ENCODE measurements at places on chromosomes 2 and 18.

- DNase-seq, result no peak
Measured at GRCh38 chr2:69304656-69305055, 82.4 kb downstream of the GFPT1 start.

DNA sequence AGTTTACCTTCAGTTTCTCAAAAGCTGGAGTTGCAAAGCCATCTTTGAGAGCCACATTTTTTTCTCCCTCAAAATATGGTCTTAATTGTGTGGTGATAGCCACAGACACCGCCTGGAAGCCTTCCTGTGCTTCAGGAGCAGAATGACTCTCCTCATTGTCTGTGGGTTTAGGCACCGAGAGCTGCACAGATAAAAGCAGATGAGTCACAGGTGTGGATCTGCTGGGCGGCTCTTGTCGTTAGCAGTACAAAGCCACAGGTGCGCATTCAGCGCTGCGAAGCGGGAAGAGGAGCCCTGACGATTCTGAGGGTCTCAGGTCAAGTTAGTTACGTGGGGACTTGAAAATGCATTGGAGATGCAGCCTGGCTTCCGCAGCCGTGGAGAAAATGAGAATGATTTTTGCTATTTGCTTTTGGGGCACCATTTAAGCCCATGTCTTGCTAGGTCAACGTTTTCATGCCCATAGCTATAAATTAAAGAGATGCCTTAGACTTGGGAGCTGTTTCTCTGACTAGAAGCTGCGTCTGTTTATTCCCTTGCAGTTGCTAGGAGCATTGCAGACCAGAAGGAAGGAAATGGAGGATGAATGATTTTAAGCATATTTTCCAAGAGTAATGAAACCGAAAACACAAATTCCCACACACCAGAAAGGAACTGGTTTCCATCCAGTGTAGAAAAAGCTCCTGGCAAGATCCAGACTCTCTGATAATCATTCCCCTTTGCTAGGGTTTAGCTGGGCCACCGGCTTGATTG lies 51.5 kb downstream of the KLHL29 start:
- no peak for DNase-seq

DNA sequence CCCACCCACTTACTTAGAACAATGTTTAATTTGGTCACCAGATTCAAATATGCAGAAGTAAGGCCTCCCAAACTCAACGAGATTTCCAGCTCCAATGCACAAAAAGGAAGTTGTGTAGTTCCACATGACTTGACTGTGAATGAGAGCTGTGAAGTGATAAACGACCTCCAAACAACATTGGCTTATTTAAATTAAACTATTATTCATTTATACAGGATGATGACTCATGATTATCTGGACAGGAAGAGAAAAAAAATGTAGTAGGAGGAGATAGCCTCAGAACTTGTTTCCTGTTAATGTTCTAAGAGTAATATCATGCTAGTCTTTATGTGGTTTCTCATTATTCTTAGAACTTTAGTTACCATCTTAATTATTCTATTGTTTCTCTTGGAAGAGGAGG lies 237.3 kb downstream of the C1D start:
- DNase-seq, result no peak

- DNase-seq, result no peak
Measured at GRCh38 chr18:43825768-43826167, 548.5 kb upstream of the SYT4 start.

DNA sequence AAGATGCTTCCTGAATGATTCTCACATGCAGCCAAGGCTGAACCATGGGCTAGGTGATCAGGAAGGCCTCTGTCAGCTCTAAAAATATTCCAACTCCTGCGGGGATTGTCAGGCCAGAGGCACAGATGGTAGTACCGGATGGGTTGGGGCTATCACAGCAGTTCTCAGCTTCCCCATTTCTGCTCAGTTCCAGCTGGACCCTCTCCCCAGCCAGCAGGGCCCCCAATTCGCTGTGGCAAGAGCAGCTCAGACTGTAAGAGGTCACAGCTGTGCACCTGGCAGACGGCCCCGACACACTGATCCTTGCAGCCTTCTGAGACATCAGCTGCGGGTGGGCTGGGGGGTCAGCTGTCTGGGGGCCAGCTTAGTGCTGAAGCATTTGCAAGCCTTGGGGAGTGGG lies 43.6 kb upstream of the TCF7L1 start:
- DNase-seq, result no peak

- DNase-seq, result no peak
Measured at GRCh38 chr2:159153463-159153862, 133.0 kb downstream of the WDSUB1 start.

GRCh38 chr2:10234013-10234306 lies 68.7 kb upstream of the HPCAL1 start:
- no peak for DNase-seq

- peak; percentile 60 for DNase-seq
Measured at GRCh38 chr2:10382354-10383061, 65.6 kb downstream of the ODC1 start.

GRCh38 chr2:207040696-207041095 lies 101.4 kb downstream of the CPO start:
- DNase-seq, result peak; percentile 32

GRCh38 chr2:200702646-200703118 lies 109.0 kb upstream of the BZW1 start:
- DNase-seq, result no peak

GRCh38 chr18:55858661-55859515 lies 270.9 kb upstream of the TCF4 start:
- DNase-seq, result no peak

- DNase-seq, result no peak
Measured at GRCh38 chr2:231614559-231615057, 21.9 kb downstream of the TEX44 start.

DNA sequence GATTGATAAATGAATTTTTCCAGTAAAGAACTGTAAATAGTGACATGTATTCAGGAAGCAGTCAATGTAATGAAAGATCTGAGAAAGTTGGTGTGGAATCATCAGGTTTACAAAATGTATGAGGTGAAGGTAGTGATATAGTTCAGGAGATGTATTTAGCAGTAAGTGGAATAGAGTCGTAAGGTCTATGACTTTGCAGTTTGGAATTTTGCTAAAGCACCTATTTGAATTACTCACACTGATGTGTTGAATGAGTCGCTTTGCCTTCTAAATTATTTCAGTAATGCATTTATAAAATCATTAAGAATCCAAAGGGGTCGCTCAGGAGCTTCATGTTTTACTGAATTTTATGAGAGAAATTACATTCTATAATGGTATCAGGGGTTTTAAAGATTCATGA lies 713.7 kb downstream of the DSC3 start:
- no peak for DNase-seq

All from inflammatory macrophage treated with lipopolysaccharide for 4 hours (primary cell).